ENCODE measurements at places on chromosomes 11 and 22.

GRCh38 chr22:42964994-42965699 lies 49.8 kb downstream of the PACSIN2 start:
- DNase-seq: no peak

GRCh38 chr11:108734956-108735559 lies 70.2 kb downstream of the DDX10 start:
- DNase-seq: no peak

- DNase-seq: no peak
Observed at GRCh38 chr11:113177671-113178070, 136.7 kb upstream of the TTC12 start.

DNA sequence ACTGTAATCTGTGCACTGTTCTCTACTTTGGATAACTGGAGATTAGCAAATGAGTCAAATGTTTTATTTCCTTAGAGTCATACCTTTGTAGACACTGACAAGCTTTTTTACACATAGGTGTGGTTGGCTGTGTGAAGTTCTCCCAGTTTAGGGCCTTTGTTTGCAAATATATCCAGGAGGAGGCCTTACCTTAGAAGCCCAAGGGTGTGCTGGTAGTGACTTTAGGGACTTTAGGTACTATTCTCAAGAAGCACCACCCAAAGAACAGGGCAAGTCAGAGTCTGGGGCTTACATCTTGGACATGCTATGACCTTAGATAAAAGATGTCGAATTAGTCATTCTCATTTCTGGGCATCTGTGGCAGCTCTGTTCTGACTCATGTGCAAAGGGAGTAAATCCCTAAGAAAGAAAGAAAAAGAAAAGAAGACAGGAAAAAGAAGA lies 4.8 kb upstream of the FAR1 start:
- DNase-seq: no peak

DNA sequence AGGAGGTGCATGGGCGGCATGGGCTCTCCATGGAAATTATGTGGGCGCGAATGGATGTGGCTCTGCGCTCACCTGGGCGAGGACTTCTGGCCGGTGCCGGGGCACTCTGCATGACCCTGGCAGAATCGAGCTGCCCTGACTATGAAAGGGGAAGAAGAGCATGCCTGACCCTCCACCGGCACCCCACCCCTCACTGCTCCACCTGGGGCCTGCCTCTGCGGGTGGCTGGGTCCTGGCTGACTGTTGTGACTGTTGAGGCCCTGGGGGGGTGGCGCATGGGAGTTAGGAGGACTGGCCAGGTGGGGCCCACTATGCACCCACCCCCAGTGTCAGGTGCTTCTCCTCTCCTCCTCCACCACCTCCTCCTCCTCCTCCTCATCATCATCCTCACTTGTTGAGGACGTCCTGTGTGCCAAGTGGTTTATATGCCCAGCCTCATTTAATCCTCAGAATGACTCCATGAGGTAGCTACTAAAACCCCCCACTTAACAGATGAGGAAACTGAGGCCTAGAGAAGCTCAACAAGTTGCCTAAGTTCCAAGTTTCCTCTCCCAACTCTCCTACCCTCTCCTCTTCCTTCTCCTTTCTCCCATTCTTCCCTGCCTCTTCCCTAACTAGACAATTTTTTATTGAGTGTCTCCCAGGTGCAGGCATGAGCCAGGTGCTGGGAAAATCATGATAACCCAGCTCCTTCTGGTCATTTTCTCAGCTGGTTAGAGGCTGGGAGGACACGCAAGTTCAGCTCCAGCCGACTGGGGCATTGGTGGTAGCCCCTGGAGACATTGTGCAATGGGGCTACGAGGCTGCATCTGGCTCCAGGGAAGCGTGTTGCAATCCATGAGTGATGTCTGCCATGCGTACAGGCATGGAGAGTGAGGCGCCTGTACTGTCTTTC lies 2.3 kb downstream of the MYEOV start:
- no peak for DNase-seq

Measured in BJ (cell line).